ENCODE measurements at places on chromosomes 11 and 22.

- no peak for DNase-seq
These were observed 299.4 kb upstream of the ANO5 start for GRCh38 chr11:21893565-21893867.

DNA sequence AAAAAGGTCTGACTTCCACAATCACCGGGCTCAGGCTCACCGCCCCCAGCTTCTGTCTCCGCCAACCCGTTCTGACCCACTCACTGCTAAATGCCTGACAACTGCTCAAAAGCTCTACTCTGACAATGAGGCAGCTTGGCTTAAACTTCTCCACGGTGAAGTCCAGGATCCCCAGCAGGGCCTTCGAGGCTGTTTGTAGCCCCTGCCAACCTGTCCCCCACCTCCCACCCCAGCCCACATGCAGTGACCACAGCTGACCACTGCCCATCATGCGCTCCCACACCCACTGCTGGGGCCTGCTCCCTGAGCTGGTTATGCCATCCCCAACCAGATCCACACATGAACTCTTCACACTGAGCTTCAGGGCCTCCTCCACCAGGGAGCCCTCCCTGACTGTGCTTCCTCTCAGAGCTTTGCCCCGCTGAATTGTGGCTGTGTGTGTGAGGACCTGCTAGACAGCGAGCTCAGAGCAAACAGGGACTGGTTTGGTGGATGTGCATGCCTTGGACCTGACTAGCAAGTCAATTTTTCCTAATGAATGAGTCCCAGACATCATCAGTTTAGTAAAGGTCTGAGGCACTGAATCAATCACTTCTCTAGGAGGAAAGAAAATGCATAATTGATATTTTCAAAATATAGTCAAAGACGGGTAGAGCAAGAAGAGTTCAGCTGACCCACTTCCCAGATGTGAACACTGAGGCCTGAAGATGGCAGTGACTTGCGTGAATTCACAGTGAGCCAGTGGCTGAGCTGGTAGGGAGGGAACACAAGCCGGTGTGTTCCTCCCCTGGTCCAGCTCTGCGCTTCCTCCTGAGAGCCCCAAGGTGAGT, 7.7 kb downstream of the LRRC32 start:
- no peak for DNase-seq

DNA sequence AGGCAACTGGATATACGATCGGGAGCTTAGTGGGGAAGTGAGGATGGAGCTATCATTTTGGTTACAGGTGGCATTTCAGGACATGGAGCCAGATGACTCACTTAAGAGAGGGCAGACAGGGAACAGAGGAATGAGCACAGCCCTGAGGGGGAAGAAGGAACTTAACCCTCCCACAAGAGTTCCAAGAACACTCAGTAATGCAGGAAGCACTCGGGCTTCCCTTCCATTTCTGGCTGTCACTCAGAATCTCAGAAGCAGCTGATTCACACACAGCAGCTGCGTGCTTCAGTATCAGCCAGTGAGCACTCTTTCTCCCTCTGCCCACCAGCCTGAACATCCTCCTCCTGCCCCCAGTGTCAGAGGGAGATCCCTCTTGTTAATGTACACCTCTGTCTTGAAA, 34.8 kb downstream of the EFCAB6 start:
- DNase-seq, result no peak

DNA sequence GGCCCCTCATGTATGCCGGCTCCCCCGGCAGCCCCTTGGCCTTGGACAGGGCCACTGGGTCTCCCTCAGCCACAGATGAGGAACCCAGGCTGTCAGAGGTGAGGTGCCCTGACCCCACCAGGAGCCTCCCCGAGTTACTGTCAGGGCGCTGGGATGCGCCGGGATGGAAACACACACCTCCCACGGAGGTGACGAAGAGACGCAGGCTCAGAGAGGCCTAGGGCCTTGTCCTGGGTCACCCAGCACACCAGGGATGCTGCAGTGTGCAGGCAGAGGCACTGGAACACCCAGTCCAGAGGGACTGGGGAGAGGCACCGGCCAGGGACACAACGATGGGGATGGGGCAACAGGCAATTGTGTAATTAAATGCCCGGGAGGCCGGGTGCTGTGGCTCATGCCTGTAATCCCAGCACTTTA, 81.2 kb upstream of the PRR5 start:
- DNase-seq, result no peak

DNA sequence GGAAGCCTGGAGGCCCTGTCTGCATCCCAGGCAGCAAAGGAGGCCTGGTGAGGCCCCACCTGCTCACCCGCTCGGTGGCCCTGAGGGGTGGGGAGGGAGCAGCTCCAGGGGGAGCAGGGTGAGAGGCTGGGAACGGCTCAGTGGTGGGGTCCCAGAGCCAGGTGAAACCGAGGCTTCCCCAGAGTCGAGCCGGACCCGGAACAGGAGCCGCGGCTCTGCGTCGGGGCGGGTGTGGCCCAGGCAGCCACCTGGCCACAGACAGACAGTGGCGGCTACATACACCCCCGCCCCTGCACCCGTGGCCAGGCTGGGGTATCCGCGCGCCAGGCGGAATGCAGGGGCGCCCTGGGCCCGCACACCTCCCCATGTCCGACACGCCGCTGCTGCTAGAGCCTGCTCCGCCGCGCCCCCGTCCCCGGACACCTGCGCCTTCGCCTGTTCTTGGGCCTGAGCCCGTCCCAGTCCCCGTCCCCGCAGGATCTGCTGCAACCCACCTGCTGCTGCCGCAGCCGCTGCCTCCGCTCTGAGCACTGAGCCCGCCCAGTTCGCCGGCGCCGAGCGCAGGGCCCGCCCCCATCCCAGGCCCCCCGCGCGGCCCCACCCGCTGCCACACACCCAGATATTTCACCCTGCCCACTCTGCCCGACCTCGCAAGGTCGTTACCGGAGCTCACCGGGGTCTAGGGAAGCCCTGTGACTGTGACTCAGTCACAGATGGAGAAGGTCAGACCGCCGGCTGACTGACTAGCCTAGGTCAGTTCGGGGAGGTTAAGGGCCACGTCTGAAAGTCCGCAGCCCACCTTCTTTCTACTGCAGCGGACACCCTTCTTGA, at the start of gene SLC7A4:
TSS of gene SLC7A4 (minus strand) at position 525 of the 831 bp plus-strand sequence. CDS start 749 bp downstream, outside the sequence.
- DNase-seq, result no peak

DNA sequence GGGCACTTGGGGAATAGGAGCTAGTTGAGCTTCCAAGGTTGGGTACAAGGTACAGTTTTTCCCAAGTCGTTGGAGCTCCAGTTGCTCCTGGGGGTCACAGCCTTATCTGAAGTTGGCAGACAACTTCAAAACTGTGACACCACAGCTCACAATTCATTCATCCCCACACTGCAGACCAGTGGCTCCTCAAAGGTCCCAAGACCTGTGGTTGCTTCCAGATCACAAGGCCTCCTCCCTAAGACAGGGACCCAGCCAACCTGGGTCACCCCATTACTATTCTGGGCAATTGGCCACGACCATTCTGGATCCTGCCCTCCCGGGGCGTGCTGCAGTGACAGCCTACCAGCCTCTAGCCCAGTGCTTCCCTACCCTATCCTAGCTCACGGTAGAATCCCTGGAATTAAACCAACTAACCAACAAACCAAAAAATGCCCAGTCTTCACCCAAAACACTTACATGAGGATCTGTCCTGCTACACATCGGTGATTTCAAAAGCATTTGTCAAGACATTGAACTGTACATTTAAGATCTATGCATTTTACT, 862 bp upstream of the PDXP start:
- no peak for DNase-seq

GRCh38 chr11:57347336-57347735, 9.2 kb downstream of the P2RX3 start:
- DNase-seq, result no peak

GRCh38 chr11:86722006-86722405, 49.6 kb upstream of the ME3 start:
- no peak for DNase-seq

DNA sequence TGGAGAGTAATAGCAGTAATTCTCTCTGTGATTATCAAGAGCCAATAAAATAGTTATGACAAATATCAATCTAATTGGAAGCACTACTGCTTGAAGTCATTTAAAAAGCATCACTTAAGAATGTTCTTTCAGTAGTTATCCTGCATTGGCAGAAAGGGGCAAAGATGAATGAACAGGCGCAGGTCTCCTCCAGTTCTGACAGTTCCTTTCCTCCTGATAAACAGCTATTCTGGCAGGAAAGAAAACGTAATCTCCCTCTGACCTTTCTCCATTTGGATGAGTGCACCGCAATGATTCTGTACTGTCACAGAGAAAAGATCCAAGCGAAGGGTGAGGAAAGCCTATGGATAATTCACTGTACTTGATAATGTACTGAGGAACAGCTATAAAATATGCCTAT, 521.5 kb downstream of the LRRC4C start:
- no peak for DNase-seq

DNA sequence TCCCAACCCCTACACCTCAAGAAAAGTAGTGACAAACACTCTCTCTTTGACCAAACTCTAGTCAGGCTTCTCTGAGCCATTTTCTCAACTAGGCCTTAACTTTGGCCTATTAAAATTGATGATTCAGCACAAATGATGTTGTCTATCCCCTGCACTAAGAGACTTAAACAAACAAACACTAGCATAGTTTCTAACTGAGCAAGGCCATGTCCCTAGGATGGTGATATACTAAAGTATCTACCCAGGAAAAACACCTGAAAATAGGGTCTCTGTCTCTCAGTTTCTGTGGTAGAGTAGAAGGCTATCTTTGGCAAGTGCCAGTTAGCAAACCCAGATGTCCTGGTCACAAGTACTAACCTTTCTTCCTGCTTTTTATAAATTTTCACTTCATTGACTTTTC, 219.7 kb upstream of the ANO3 start:
- no peak for DNase-seq

GRCh38 chr11:22449441-22449840, 111.3 kb downstream of the SLC17A6 start:
- no peak for DNase-seq

- DNase-seq, result no peak
These were observed 105.3 kb downstream of the CTTN start for GRCh38 chr11:70503468-70504221.

DNA sequence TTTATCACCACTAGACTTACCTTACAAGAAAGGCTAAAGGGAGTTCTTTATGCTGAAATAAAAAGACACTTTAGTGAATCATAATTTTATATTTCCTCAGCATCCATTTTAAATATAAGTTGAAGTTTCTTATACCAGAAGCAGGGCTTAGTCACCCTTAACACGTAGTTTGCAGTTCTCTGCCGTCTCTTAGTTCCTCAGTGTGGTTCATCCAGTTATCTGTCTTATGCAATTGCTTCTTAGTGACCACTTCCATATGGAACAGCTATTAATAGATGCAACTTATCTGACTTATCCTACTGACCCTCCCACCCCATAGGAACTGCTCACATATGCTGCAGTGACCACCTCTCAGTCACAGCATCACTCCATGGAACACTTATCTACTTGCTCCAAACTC, 11.7 kb upstream of the SLC36A4 start:
- DNase-seq, result no peak

DNA sequence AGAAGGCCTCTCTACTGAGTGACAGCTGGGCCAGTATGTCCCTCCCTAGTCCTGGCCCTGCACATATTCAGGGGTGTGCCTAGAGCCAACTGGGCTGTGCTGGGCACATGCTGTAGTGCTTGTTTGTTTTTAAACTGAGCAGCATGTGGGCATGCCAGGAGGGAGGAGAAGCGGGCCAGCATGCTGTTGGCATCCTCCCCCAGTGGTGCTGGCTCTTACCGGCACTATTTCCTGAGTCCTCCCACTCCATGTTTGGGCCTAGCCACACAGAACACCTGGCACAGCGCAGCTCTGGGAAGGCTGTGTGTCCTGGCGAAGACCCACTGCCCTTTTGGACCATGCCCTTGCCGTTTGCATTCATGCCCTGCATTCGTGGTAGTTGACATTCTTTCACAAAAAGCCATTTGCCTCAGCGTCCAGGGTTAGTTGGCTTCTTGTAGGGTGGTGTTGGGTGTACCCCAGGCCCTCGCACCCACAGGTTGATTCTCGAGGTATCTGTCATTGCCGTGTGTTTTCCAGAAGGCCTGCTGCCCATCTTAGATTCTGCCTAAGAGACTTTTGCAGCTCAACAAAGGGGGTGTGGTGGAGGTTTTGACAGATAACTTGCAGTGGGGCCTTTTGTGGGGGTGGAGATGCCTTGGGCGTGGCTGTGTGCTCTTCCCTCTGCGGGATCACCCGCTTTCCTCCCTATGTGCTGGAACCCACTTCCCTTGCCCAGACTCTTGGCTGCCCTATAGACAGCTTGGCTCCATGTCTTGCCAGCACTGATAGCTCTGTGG, 13.6 kb downstream of the DGCR8 start:
- no peak for DNase-seq
